ENCODE measurements at places on chromosomes 13 and 19.
A peak's percentile ranks its signal among the peaks of the same experiment; 100 is the strongest.

DNA sequence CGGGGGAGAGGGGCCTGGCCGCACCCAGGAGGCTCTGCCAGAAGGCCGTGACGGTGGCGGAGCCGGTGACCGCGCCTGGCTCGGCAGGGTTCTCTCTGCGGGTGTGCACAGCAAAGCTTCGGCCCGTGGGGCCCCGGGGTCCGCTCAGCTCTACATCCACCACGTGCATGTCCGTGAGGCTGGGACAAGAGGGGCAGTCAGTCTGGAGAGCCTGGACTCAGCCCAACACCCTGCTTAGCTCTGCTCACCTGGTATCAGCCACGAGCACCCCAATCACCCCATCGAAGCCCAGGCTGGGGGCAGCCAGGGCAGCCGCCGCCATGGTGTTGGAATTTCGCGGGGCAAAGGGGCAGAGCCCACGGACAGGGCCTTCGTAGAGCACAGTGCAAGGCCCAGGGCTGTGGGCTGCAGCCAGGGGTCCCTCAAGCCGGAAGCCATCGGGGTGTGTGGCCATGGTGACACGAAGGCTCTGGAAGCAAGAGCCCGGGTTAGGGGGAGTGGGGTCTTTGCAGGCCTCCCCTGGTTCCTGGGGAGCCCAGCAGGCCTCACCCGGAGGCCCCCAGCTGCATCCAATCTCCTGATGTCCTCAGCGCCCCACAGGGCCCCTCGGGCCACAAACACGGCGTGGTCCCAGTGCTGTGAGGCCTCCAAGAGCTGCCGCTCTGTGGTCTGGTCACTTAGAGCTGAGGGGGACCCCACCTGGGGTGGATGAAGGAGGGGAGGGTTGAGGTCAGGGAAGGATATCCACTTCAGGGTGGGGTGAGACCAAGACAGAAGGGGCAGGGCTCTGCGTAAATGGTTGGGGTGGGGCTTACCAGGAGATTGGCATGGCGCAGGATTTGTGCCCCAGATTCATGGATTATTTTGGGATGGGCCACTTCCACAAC lies 1.4 kb downstream of the ASPDH start:
- peaks cover 14% of the 10 kb centered on the region for H3K4me1 ChIP-seq
- H3K4me3 ChIP-seq: no peak overlapping the region
- H3K27ac ChIP-seq: no peak overlapping the region
- no peaks in the 10 kb centered on the region for H3K36me3 ChIP-seq
- no peak for DNase-seq

- H3K4me3 ChIP-seq: peak overlapping the region; percentile 63
- DNase-seq: no peak
- H3K27me3 ChIP-seq: peaks cover 11% of the 10 kb centered on the region
- H3K27ac ChIP-seq: no peak overlapping the region
These were observed 59.6 kb downstream of the CELF5 start for GRCh38 chr19:3283886-3284657.

DNA sequence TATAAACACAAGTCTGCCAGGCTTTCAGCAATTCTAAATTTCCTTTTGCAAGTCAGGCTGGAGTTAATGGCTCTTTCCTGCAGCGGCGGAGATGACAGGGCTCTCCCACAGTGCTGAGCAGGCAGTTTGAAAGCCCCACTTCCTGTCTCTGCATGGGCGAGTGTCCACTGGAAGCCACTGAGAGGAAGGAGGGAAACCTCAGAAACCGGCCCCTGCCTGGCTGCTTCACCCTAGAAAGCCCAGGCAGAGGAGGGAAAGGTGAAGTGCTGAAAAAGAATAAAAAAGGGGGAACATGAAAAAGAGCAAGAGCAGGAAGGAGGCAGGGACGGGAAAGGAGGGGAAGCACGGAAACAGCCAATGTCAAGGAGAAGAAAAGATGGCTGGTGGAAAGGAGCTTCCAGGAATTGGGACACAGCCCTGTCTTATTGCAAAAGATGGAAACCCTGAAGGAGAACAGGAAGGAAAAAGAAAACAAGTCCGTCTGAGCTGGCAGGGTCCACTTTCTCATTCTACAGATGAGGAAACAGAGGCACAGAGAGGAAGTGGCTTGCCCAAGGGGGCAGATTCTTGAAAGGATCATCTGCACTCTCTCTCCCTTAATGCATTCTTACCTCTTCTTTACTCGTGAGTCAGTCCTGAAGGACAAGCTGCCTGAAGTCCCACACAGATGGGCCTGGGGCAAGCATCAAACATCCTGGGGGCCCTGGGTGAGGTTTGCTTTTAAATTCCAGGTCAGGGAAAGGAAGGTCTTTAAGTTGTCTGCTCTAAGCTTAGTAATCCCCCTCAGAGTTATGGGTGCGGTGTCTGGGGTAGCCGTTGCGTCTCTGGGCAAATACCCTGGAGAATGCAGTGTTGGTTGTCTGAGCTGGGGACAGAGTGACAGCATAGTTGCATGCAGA lies 38.8 kb upstream of the ALOX5AP start:
- no peaks in the 10 kb centered on the region for H3K27me3 ChIP-seq
- H3K4me1 ChIP-seq: peaks cover 31% of the 10 kb centered on the region
- peak overlapping the region; percentile 63 for H3K27ac ChIP-seq

DNA sequence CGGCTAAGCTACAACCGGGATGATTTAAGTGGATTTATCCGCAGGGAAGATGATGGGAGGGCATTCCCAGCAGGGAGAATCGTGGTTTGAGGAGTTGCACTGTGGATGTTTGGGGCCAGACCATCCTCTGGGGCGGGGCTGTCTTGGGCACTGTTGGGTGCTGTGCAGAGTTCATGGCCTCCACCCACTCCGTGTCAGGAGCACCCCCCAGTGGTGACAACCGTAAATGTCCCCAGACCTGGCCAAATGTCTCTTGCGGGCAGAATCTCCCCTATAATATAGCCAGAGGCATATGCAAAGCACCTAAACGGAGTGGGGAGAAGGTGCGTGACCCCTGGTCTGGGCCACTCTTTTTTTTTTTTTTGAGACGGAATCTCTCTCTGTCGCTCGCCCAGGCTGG lies 40.2 kb downstream of the SMIM24 start:
- peak; percentile 87 for DNase-seq
- H3K27ac ChIP-seq: no peak overlapping the region
- H3K4me1 ChIP-seq: peaks cover 17% of the 10 kb centered on the region
- no peak overlapping the region for H3K4me3 ChIP-seq

- no peak for DNase-seq
- H3K4me1 ChIP-seq: peaks cover 27% of the 10 kb centered on the region
- H3K27me3 ChIP-seq: peaks cover 11% of the 10 kb centered on the region
- peak overlapping the region; percentile 73 for H3K4me3 ChIP-seq
These were observed 877 bp upstream of the N4BP2L1 start for GRCh38 chr13:32428581-32429432.

DNA sequence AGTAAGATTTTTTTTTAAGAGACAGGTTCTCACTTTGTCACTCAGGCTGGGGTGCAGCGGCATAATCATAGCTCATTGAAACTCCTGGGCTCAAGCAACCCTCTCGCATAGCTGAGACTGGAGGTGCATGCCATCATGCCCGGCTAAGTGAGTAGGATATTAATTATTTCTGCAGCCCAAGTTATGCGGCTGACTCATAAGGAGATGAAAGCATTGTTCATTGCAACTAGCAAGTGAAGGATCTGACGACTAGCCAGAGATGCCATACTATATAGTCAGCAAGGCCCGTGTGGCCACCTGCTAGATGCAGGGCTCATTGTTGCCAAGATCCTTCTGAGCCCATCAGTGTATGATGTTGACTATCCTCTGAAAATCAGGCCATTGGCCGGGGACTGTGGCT lies 45.2 kb downstream of the ABCC4 start:
- no peaks in the 10 kb centered on the region for H3K36me3 ChIP-seq
- no peaks in the 10 kb centered on the region for H3K27me3 ChIP-seq
- no peak overlapping the region for H3K27ac ChIP-seq

GRCh38 chr19:54877471-54877870 lies 3.4 kb downstream of the FCAR start:
- H3K4me1 ChIP-seq: peaks cover 30% of the 10 kb centered on the region
- no peak overlapping the region for H3K27ac ChIP-seq
- peaks cover 28% of the 10 kb centered on the region for H3K27me3 ChIP-seq
- H3K4me3 ChIP-seq: no peak overlapping the region
- no peak for DNase-seq

GRCh38 chr19:10008184-10008765 lies 2.0 kb downstream of the COL5A3 start:
- H3K36me3 ChIP-seq: no peaks in the 10 kb centered on the region
- no peak overlapping the region for H3K27ac ChIP-seq
- H3K27me3 ChIP-seq: peaks cover 58% of the 10 kb centered on the region
- peak overlapping the region; percentile 49 for H3K4me3 ChIP-seq
- no peak for DNase-seq

DNA sequence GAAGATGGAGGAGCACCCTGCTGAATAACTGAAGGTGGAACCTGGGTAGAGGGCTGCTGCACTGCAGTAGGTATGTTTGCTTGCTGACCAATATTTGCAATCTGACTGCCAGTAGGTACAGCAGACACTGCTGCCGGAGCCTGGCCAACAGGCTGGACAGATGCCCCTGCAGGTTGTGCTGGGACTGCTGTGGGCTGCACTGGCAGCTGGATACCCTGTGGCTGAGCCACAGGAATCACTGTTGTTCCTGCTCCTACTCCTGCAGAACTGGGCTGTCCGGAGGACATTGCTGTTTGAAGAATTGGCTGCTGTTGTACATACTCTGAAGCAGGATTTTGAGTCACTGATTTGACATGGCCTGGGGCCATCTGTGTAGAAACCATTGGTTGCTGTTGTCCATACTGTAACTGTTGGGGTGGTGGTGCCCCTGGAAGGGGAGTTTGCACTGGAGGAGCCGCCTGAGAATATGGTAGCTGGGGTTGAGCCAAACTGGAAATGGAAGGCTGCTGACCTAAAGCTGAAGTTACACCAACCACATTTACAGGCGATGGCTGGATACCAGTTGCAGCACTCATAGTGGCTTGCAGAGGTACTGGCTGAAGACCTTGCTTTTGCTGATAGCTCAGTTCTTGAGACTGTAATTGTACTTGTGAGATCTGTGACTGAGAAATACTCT lies 2.2 kb downstream of the TSC22D1 start:
- H3K27ac ChIP-seq: peak overlapping the region; percentile 22
- H3K36me3 ChIP-seq: peaks cover 25% of the 10 kb centered on the region
- no peaks in the 10 kb centered on the region for H3K27me3 ChIP-seq
- peaks cover 55% of the 10 kb centered on the region for H3K4me1 ChIP-seq
- H3K4me3 ChIP-seq: peak overlapping the region; percentile 92

DNA sequence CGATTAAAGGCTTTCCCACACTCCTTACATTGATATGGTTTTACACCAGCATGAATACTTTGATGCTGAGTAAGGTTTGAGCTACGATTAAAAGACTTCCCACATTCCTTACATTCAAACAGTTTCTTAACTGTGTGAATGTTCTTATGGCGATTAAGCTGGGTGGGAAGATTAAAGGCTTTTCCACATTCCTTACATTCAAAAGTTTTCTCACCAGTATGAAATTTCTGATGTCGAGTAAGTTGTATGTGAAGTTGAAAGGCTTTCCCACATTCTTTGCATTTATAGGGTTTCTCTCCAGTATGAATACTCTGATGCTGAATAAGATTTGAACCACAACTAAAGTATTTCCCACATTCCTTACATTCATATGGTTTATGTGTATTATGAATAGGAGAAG lies 20.0 kb downstream of the ZNF780B start:
- peaks cover 12% of the 10 kb centered on the region for H3K27me3 ChIP-seq
- no peak overlapping the region for H3K27ac ChIP-seq

DNA sequence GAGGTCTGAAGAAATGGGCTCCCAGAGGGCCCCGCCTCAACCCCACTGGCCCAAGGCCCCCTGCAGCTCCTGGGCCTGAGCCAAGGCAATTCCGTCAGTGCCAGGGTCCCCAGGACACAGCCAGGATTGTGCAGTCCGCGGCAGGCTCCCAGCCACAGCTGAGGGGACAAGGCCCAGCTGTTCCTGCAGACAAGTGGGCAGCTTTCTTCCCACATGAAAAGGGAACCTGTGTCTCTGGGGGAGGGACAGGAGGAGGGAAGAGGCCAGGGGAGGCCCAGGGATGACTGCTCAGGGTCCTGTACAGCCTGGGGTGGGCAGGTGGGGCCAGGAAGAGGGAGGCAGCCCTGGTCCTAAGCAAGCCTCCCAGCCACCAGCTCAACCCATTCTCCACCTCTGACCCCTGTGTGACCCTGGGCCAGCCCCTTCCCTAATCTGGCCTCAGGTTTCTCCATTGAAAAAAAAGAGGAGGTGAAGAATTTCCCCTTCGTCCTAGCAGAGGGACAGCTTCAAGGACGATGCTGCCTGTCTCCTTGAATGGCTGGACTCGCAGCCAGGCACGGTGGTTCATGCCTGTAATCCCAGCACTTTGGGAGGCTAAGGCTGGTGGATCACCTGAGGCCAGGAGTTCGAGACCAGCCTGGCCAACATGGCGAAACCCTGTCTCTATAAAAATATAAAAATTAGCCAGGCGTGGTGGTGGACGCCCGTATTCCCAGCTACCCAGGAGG lies 20.5 kb upstream of the VSTM2B start:
- 0 out of 2 replicates have a peak, but pooled peaks cover 3% of the 10 kb centered on the region for H3K27me3 ChIP-seq
- no peak overlapping the region for H3K27ac ChIP-seq
- no peak overlapping the region for H3K4me3 ChIP-seq
- no peak for DNase-seq
- peaks cover 9% of the 10 kb centered on the region for H3K4me1 ChIP-seq

DNA sequence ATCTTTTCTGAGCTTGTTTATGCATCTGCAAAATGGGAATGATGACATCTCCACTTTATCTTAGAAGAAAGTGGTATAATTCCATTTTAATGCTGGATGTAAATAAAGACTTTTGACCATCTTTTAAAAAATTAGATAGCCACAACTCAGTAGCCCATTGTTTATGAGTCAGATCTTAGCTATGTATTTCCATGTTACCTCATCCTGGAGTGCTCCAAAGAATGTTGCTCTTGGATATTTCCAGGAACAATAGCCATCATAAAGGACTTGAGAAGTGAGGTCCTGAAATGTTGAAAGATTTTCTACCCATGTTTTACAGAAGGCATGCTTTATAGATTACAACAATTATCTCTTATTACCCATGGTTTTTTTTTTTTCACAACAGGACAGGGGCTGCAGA lies 229.3 kb upstream of the EDNRB start:
- no peak for DNase-seq
- no peak overlapping the region for H3K27ac ChIP-seq
- no peak overlapping the region for H3K4me3 ChIP-seq
- peaks cover 4% of the 10 kb centered on the region for H3K4me1 ChIP-seq

DNA sequence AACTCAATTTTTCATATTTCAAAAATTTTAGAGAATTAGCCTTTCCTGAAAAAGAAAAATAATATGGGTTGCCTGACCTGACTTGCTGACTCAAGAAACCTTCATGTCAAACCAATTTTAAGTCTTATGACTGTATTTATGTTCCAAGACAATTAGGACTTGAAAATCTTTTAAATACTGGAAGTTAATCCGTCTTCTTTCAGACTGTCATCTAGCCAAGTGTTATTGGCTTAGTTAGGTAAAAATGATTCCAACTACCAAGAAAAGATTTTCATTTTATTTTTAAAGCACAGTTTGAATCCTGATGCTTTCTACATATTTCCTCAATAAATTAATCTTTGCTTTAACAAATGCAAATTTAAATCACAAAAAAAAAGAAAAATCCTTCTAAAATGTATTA lies 337.6 kb downstream of the SLITRK6 start:
- H3K4me1 ChIP-seq: no peaks in the 10 kb centered on the region
- DNase-seq: no peak
- H3K27me3 ChIP-seq: no peaks in the 10 kb centered on the region
- no peak overlapping the region for H3K4me3 ChIP-seq

- H3K36me3 ChIP-seq: no peaks in the 10 kb centered on the region
- no peak overlapping the region for H3K4me3 ChIP-seq
- DNase-seq: no peak
- H3K27ac ChIP-seq: no peak overlapping the region
- no peaks in the 10 kb centered on the region for H3K27me3 ChIP-seq
- H3K4me1 ChIP-seq: peaks cover 42% of the 10 kb centered on the region
These were observed 61.3 kb downstream of the SLITRK6 start for GRCh38 chr13:85737952-85738351.

Measured in WTC11 (cell line).